Cerebellar nuclear complex (tissue), 1 donor: ENCODE measurements at places on chromosomes 5 and 9.

DNA sequence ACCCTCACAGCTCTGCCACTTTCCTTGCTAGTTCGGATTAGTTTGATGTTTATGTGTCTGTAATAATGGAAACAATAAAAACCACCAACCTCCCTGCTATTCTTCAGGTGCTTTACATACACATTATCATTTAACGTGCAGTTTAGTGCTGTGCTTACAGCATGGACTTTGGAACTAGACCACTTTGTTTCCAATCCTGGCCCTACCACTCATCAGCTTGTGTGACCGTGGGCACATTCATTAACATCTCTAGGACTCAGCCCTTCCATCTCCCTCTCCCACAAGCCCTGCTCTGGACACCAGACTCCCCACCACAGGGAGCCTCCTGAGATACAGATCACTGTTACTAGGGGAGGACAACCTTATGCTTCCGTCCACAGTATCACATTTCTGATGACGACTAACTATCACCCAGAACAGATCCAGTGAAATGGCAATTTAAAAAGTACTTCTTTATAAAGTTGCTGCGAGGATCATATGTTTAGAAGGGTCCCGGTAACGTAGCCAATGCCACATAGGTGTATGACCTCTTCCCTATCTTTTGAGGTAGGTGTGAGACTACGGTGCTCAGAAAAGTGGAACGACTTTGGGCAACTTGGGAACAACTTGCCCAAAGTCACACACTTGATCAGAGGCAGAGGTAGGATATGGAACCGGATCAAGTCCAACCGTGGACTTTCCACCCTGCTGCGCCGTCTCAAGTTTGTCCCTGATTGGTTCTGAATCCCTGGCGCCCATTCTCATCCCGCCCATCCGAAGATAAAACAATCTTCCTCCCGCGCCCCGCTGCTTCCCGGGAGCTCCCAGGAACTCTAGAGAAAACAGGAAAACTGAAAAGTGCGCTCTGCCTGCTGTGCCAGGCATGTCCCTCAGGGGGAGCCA, 132.4 kb upstream of the NIPBL start:
- no peak for DNase-seq

- no peak for DNase-seq
Measured at GRCh38 chr5:112068593-112068992, 311.6 kb upstream of the NREP start.

DNA sequence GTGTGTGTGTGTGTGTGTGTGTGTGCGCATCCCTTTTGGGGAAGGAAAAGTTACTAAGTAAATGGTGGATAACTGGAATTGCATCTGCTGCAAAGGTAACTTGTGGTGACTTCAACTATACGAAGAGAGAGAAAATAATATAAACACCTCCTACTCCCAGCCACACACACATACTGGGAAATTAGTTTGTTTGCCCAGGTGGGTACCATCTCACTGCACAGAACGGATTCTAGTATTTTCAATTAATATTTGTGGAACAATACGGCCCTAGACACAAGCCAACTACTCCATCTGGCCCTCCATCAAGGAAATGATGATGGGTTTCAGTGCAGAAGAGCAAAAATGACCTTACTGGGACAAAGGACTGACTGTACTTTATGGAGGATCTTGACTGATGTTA, 32.2 kb upstream of the TXN start:
- no peak for DNase-seq

DNA sequence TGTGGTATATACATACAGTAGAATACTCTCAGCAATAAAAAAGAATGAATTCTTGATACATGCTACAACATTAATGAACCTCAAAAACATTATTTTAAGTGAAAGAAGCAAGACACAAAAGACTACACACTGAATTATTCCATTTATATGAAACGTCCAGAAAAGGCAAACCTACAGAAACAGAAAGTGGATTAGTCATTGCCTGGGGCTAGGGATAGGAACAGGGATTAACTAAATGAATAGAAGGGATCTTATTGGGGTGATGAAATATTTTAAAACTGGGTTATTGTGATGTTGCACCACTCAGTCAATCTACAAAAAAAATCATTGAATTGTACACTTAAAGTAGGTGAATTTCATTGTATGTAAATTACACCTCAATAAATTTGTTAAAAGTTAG, 326.7 kb downstream of the PIK3R1 start:
- no peak for DNase-seq

DNA sequence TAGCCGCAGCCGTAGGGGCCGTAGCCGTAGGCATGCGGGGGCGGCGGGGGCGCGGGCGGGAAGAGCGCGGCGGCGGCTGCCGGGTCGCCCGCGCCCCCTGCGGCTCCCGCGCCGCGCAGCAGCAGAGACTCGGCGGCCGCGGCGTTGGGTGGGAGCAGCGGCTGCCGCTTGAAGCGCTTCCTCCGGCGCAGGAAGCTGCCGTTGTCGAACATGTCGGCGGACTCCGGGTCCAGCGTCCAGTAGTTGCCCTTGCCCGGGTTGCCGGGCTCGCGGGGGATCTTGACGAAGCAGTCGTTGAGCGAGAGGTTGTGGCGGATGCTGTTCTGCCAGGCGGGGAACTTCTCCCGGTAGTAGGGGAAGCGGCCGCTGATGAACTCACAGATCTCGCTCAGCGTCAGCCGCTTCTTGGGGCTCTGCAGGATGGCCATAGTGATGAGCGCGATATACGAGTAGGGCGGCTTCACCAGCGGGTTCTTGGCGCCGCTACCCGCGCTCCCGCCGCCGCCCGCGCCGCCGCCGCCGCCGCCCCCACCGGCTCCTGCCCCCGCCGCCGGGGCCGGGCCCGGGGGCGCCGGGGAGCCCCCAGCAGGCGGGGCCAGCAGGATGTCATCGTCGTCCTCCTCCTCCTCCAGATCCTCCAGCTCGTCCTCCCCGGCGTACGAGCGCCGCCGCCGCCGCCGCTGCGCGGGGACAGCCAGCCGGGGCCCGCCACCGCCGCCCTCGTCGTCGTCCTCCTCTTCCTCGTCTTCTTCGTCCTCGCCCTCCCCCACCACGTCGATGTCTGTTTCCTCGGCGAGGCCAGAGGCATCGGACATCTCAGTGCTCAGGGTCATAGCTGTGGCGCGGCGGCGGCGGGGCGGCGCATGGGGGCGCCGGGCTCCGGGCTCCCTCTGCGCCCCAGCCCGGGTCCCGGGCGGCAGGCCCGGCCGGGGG, 781 bp downstream of the FOXD1 start:
- no peak for DNase-seq

GRCh38 chr9:116417464-116417863, 263.9 kb downstream of the PAPPA start:
- DNase-seq: no peak

- no peak for DNase-seq
Measured at GRCh38 chr9:94182532-94182931, 76.6 kb upstream of the ZNF169 start.

DNA sequence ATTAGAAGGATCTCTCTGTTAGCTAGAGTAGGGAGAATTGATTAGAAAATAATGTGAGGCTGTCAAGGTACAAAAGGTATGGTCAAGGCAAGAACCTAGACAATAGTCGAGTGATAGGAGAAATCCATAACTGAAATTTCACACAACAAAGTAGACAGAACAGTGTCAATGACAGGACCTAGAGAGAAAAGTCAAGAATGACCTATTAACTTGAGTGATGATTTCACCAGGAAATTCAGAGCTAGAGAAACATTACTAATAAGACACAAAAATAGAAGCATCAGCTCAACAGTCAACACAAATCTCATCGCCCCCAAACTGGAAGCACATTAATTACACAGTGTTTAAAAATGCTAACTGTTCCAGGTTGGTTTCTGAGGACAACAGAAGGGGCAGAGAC, 532.4 kb downstream of the CDH10 start:
- no peak for DNase-seq

DNA sequence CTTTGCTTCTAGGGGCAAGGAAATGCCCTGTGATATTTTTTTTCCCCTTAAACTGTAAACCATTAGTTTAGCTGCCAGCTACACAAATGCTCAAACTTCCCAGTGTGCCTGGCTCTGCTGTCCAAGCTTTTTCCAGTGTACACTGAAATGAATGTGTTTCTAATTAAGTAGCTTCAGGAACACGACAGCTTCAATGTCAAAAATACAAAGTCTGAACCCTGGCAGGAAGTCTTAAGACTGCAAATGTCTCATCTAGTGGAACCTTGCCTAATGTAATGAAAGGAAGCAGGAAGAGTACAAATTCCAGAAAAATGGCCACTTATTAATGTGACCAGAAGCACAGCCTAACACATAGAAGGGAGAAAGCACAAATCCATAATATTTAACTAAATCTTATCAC, 255.2 kb downstream of the CRB2 start:
- no peak for DNase-seq

- DNase-seq: no peak
Measured at GRCh38 chr5:27403243-27403882, 365.0 kb upstream of the CDH9 start.

DNA sequence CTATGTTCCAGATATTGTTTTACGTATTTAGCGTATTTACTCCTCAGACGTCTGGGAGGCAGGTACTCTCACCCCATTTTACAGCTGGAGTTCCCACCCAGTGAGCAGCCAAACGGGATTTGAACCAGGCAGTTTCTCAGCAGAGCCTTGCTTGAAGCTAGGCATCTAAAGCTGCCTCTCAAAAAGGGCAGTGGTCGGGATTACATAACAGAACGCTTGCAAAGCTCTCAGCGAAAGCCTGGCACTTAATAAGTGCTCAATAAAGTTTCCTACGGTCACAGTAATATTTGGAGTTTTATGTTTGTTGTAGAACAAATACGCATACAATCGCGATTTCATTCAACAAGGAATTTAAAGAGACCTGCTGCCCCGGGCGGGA, 286 bp upstream of the BSPRY start:
- no peak for DNase-seq

- no peak for DNase-seq
Measured at GRCh38 chr5:78895616-78896015, 89.5 kb downstream of the ARSB start.

DNA sequence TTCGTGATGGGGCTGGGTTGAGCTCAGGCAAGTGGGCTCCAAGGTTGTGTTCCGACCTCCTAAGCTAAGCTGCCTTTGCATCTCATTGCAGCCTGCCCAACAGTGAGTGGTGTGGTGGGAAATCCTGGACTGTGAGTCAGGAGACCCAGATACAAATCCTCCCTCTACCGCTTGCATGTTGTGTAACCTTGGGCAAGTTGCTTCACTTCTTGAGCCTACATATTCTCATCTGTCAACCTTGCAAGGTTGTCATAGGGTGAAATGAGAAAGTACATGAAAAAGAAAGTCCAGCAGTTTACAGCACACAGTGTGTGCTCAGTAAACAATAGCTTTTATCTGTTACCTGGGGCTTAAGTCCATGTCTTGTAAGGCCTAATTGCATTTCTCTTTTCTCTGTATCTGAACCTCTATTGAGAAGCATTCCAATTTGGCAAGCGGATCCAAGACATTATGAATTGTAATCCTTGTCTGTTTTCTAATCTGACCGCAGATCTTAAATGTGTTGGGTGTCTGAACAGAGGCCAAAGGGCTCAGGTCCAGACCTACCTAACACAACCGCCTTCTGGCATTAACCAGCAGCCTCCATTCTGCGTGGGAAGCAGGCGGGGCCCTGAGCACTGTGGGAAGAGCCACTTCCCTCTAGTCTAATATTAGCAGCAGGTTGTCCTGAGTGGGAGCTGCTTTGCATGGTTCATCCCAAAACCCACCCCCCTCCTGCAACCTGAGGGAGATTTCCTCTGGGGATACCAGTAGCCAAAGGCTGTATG, 1.8 kb upstream of the GALNT12 start:
- DNase-seq: no peak

GRCh38 chr5:111383288-111383970, 128.9 kb downstream of the STARD4 start:
- DNase-seq: no peak
